SIG-M5 (cell line): ENCODE measurements at places on chromosomes 2 and 18.

- no peak for DNase-seq
Measured at GRCh38 chr2:43222475-43223309, 3.7 kb downstream of the ZFP36L2 start.

- no peak for DNase-seq
Measured at GRCh38 chr2:147614471-147614870, 230.4 kb upstream of the ACVR2A start.

DNA sequence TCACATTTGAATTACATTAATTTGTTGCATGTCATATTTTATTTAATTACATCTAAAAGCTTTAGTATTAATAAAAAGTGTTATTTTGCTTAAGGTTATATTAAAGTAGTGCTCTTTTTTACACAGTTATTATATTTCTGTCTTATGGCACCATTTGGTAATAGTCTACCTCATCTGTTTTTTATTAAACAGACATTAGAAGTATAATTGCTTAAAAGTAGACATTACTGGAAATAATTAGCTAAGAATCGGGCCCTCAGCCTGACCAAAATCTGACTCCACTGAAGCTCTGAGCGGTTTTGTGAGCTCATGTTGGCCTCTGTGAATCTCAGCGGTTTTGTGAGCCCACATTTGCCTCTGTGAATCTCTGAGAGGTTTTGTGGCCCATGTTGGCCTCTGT, 102.5 kb upstream of the SNTG2 start:
- no peak for DNase-seq

DNA sequence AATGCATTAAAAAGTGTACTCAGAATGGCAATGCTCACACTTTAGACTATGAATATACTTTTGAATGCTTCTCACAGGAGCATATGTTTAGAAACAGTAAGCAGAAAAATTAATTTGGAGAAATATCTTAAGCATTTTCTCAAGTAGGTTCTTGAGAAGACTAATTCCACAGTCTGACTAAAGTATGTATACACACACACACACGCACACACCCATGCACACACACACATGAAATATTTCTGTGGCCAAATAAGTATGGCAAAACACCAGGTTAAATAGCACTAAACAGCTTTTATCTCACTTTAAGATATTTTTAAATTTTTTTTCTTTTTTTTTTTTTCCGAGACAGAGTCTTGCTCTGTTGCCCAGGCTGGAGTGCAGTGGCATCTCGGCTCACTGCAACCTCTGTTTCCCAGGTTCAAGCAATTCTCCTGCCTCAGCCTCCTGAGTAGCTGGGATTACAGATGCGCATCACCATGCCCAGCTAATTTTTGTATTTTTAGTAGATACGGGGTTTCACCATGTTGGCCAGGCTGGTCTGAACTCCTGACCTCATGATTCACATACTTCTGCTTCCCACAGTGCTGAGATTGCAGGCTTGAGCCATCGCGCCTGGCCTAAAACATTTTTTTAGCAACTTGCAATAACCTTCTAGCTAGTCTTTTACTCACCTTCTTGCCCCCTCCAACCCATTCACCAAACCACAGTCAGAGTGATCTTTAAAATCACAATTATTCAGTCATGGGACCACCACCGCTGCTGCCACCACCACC, 67.5 kb upstream of the SCG2 start:
- no peak for DNase-seq

GRCh38 chr18:9705183-9705829, 2.8 kb upstream of the RAB31 start:
- DNase-seq = no peak

- no peak for DNase-seq
Measured at GRCh38 chr2:167941604-167942003, 305.8 kb downstream of the STK39 start.

- DNase-seq = no peak
Measured at GRCh38 chr18:78305789-78306188, 673.8 kb upstream of the SALL3 start.

DNA sequence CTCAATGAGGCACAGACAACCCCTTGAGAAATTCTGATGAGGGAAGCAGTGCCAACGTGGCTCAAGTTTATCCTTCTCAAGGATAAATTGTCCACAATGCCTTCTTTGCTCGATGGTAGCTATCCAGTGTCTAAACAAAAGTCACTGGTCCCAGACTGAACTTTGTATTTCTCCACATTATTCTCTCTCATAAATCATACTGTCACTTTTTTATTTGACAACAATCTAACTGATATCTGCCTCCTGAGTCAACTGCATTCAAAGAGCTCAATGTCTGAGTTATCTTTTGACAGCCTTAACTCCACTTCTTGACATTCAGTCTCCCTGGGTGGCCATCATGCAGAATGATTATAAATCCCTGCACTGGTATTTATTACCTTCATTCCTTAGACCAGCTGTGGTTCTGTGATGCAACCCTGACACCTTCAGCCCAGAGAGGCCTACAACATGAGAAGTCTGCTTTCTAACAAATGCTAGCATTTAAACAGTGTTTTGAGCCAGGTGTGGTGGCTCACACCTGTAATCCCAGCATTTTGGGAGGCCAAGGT, 38.2 kb downstream of the IMMT start:
- no peak for DNase-seq

DNA sequence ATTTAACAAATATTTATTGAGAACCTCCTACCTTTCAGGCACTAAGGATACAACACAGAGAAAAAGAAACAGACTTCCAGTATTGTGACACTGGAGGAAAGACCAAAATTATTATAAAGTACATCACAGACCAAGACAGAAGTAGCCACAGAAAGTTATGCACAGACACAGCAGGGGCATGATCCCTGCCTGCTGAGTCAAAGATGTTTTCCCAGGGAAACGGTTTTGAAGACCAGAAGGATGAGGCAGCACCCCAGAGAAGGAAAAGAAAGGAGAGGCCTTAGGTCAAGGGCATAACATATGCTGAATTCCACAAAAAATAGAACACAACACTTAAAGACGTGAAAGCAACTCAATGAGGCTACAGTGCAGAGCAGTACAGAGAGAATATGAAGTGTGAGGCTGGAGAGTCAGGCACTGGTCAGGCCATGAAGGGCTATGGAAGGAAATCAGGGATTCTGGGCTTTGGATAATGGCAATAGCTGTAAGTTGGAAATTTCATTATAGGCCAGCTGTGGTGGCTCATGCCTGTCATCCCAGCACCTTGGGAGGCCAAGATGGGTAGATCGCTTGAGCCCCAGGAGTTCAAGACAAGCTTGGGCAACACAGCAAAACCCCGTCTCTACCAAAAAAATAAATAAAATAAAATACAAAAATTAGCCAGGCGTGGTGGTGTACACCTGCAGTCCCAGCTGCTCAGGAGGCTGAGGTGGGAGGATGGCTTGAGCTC, 8.2 kb downstream of the ADAM17 start:
- DNase-seq = no peak

DNA sequence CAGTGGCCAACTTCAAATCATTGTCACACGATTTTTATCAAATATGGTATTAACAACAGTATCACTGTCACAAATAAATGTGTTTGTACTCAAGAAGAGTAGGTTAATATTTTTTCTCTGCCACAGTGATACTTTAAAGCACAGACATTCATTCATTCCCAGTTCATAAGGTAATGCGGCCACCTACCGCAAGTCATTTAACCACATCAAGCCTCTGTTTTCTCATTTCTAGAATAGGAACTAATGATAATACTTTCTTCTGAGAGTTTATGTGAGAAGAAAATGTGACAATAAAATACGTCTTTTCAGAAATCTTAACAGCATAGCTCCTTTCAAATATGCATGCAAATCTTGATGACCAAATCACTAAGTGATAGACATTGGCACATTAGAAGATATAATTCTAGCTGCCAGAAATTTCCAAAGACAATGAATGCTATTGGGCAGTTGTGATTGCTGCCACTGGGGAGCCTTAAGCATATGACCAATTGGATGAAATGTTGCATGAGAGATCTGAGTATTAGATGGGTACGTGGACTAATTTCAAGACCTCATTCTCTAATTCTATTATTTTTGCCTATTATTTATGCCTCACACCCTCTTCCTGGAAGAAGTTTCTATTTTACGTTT, 430.9 kb downstream of the PID1 start:
- no peak for DNase-seq

DNA sequence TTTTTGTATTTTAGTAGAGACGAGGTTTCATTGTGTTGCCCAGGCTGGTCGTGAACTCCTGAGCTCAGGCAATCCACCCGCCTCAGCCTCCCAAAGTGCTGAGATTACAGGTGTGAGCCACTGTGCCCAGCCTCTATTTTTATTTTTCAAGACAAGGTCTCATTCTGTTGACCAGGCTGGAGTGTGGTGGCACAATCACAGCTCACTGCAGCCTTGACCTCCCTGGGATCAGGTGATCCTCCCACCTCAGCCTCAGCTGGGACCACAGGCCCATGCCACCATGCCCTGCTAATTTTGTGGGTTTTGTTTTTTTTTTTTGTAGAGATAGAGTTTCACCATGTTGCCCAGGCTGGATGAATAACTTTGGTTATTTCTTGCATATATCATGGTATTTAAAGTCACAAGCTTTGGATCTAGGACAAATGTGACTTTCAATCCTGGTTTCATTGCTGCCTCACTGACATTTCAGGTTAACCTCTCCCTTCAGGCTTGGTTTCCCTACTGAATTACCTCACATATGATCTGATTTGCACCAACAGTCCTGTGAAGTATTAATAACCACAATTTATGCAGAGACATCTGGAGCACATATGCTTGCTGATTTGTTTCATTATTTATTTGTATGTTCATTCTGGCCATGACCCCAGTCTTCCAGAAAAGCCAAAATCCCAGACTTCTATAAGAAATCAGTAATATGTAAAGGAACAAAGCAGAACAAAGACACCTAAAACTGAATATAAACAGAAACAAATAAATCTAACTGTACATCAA, 17.5 kb upstream of the RAB31 start:
- DNase-seq = no peak

- no peak for DNase-seq
Measured at GRCh38 chr2:102504833-102505232, 31.8 kb downstream of the SLC9A4 start.

DNA sequence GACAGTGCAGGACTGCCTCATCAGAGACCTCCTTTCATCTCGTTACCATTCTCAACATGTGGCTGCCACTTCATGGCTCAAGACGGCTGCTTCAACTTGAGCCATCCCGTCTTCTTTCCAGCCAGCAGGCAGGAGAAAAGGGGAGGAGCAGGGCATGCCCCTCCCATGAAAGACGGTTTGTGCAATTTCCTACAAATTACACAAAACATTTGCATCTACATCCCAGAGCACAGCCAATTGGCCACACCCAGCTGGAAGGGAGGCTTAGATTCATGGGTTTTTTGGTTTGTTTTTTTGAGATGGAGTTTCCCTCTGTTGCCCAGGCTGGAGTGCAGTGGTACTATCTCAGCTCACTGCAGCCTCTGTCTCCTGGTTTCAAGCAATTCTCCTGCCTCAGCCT, 11.8 kb downstream of the UCN start:
- DNase-seq = no peak
